ENCODE measurements at places on chromosomes 7 and 10.

GRCh38 chr7:29810813-29811482 lies 4.6 kb downstream of the WIPF3 start:
- DNase-seq = no peak

DNA sequence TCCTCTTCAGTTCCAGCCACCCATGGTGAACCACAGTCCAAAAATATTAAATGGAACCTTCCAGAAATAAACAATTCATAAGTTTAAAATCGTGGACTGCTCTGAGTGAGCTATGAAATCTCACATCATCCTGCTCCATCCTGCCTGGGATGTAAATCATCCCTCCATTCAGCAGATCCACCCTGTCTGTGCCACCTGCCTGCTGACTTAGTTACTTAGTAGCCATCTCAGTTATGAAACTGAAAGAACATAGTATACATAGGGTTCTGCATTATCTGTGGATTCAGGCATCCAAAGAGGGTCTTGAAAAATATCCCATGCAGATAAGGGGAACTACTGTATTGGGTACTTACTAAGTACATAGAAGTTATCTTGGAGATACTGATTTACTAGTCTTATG lies 89.0 kb downstream of the ST8SIA6 start:
- no peak for DNase-seq

GRCh38 chr10:95572131-95572820 lies 11.1 kb upstream of the SORBS1 start:
- no peak for DNase-seq

DNA sequence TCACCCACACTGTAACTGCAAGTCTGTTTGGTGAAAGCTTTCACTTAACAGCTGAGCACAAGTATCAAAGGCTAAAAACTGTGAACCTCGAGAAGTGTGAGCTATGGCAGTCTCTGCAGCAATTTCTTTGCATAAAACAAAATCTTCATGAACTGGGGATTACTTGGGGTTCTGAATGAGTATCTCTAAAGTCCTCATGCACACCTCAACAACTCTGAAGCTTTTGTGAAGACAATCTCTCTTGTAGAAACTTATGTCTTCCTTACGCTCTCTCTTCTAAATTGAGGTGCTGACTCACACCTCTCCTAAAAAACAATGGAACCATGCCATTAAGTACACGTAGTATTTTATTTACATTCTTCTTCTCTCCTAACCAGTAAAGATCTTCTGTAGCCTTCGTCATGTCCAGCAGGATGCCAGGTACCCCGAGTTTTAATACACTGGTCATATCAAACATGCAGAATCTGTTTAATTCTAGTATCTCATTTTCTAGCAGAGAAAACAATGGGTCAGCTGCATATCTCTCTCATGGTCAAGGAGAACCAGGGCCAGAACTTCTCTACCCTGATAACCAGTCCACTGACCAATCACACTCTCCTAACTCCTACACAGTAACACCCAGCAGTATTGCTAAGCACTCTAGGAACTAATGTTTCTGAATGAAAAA lies 76.9 kb downstream of the UBE2H start:
- no peak for DNase-seq

DNA sequence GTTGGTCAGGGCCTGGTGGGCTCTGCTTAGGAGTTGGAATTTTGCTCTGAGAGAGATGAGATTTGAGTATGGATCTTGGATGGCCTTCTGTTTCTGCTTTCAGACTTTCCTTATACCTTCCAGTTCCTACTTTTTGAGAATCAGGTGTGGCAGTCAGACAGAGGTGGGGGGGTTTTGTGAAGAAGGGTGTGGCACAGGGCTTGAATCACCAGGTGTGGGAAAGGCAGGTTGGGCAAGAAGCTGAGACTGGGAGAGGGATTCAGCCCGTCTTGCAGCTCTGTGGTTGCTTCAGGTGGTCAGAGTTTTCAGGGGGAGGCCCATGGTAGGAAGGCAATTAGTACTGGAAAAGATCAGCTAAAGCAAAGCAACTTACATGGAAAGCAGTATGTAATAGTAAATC lies 340.2 kb downstream of the LRMDA start:
- no peak for DNase-seq

- no peak for DNase-seq
Observed at GRCh38 chr10:124144536-124144935, 51.1 kb upstream of the CHST15 start.

- DNase-seq = peak; percentile 24
Observed at GRCh38 chr7:152661479-152661878, 14.5 kb downstream of the XRCC2 start.

- no peak for DNase-seq
Observed at GRCh38 chr10:99964791-99965190, 45.0 kb downstream of the DNMBP start.

GRCh38 chr10:94193466-94193924 lies 169.2 kb downstream of the NOC3L start:
- DNase-seq = no peak

DNA sequence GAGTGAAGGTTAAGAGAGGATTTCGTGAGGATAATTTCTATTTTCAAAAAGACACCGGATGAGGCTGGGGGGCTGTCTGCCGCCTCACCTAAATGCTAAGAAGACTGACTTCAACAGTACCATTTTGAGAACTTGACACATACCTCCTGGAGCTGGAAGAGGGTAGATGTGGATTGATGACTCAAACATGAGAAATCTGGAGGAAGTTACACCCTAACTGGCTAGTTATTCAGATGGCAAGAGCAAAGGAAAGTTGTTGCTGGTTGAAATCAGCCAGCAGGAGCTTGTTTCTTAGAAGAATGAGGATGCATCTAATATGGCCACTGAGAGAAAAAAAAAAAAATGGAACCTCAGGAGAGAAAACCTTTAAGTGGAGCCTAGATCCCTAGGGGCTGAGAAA lies 76.2 kb upstream of the KIAA1217 start:
- no peak for DNase-seq

DNA sequence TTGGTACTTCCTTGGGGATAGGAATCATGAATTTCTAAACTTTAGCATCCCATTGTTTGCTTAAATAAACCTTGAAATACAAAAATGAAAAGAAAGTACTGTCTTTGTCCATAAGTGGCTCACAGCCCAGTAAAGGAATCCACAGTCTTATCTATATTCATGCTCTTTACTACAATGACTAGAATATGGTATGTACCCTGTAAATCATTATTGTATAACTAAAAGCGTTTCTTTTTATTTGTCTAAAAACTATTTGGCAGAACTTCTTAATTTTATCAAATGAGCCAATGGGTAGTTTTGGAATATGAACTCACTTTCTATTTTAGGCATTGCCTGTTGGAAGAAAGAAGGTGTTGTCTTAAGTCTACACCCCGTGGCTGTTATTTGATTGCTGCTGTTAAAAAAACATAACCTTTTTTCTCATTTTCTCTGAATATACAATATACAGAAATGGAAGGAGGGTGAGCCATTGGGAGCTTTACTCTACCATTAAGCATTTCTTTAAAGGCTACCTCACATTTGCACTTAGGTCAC lies 12.4 kb upstream of the STRIP2 start:
- no peak for DNase-seq

- DNase-seq = no peak
Observed at GRCh38 chr7:133886086-133886485, 241.1 kb upstream of the LRGUK start.

DNA sequence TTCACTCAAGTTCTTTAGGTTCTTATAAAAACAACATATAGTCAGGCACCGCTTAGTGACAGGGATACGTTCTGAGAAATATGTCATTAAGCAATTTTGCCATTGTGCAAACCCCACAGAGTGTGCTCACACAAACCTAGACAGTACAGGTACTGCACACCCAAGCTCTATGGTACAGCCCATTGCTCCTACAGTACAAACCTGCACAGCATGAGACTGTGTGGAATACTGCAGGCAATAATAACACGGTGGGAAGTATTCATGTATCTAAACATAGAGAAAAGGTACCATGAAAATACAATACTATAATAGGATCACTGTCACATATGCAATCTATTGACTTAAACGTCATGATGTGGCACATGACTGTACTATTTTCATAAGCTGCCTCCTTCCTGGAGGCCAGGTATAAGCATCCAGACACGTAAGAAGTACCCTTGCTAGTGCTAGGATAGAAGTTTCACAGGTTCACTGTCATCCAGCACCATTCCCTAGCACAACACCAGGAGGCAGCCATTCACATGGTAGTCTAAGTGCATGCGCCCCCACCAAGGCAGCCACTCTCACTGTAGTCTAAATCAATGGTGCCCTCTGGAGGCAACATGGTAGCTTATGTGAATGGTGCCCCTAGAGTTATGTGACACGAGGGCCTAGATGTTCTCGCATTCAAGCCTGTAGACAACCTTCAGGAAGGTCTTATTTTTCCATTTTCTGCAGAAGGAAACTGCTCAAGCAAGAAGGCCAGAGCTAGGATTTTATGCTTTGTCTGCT lies 98.5 kb downstream of the ARHGAP22 start:
- peak; percentile 95 for DNase-seq

DNA sequence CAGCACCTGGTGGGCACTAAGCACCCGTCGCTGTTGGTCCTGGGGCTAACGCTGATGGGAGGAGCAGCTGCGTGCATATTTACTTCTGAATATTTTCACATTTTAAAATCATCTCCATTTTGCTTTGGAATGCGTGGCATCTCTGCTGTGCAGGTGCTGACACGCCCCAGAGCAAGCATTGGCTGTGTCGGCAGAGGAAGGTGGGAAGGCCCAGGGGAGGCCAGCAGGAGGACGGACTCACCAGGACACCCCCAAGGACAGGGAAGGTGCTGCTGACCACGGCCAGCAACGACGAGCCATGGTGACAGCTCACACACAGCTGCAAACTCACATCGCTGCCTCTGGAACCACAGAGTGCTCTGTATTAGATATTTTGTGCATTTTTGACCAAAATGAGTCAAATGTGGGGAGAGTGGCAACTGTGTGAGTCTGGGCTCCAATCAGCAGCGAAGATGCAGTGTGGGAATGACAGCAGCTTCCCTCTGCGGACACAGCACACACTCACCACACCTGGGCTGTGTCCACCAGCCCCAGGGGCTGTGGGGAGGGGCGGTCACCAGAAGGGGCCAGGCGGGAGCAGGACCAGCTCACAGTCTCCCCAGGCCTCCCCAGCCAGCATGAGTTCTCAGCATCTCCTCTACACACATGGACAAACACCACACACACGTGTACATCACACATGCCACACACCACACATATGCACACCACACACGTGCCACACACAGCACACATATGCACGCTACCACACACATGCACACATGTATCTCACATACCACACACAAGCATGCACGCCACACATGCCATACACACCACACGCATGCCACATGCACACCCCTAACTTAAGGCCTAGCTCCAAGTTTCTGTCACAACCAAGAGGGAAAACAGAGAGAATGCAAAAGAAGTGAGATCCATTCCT lies 58.2 kb downstream of the PTPRN2 start:
- DNase-seq = no peak

DNA sequence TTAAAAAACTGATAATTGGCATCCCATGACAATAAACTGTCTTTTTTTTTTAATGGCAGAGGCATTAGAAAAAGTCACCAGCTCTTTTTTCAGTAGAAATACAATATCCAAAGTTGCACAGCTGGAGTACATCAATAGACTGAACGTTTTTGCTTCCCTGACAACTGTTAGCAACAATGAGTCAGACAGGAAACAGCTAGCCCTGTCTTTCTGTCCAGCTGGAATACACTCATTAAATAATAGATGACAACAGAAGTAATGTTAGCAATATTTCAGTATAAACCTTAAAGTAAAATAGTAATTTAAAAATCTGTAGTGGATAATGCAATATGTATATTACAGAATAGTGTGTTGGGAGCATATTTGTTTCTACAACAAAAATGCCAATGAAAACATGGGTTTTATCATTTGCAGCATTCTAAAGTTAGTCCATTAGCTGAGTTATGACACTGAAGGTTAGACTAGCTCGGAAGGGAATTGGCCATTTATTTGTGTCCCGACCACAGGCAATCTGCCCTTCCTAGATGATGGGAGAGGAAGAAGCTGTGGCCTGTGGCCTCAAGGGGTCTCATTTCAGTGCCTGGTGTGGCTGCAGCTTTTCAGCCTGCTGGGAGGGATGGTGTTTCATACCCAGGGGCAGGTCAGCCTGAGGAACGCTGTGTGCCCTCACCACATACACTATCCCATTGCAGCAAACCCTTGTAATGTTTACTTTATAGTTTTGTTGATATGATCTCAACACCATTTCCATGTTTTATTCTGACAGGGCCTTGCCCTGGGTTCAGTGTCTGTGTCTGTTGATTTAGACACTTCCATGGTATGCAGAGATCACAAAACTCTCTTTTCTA lies 173.3 kb downstream of the SLC16A9 start:
- DNase-seq = peak; percentile 1

- no peak for DNase-seq
Observed at GRCh38 chr10:78194050-78194449, 160.4 kb downstream of the RPS24 start.

DNA sequence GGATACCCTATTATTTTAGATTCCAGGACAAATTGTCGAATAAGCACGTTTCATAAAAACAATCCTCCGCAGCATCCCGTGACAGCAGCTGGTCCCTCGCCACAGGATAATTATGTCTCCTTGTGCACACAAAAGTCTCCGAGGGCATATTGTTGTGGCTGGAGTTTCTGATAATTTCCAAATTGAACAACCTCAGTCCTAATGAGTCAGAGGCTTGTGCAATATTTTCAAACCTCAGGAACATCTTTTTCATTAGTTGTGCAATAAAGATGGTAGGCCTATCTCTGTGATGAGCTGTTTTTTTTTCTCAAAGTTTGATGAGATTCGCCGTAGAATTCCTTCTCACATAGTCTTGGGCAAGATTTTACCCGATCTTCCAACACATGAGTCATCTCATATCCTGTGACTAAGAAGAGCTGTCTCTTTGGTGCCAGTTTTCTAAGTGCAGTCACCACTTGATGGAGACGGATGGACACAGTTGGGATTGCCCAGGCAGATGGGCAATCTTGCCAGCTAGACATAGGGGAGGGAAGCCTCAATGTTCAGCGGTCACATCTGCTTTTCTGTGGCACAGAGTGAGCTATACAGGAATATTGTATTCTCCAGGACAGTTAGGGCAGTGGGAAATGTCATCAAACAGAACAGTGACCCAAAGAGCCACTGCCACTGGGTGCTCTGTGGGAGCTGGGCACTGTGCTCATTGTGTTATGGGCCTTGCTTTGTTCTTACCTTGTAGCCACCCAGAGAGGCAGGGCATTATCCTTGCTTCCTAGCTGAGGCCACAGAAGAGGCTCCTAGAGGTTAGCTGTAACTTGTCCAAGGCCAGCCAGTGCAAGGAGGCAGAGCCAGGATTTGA lies 7.8 kb downstream of the HTRA1 start:
- peak; percentile 31 for DNase-seq

GRCh38 chr7:132377015-132377414 lies 199.3 kb downstream of the PLXNA4 start:
- no peak for DNase-seq

GRCh38 chr7:70679661-70680060 lies 452.3 kb upstream of the GALNT17 start:
- no peak for DNase-seq

DNA sequence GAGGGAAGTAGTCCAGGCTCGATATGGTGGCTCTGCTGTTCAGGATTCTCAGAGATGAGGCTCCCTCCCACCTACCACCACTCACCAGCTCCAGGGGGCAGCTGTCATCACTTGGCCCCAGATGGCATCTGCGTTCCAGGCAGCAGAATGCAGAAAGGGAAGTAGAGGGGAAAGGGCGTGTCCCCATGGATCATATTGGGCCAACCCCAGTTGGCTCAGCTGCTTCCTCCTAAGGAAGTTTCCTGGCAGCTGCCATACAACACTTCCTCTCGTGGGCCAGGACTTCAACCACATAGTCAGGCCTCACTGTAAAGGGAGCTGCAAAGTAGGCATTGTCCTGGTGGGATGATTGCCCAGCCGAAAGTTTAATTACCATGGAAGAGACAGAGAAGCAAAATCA lies 1.6 kb upstream of the TEX36 start:
- DNase-seq = no peak

- no peak for DNase-seq
Observed at GRCh38 chr7:154857240-154857639, 145.7 kb downstream of the PAXIP1 start.
